Upper lobe of right lung (tissue), 1 donor: ENCODE measurements at places on chromosomes 13 and 19. TPM values are rescaled to one million over a fixed set of nuclear protein-coding genes. Genes with fewer than 3 reads are reported as not detected.

MARK4 gene
- 30.0 TPM for total RNA-seq

LENG1 gene
- 9.2 TPM for total RNA-seq

DNA sequence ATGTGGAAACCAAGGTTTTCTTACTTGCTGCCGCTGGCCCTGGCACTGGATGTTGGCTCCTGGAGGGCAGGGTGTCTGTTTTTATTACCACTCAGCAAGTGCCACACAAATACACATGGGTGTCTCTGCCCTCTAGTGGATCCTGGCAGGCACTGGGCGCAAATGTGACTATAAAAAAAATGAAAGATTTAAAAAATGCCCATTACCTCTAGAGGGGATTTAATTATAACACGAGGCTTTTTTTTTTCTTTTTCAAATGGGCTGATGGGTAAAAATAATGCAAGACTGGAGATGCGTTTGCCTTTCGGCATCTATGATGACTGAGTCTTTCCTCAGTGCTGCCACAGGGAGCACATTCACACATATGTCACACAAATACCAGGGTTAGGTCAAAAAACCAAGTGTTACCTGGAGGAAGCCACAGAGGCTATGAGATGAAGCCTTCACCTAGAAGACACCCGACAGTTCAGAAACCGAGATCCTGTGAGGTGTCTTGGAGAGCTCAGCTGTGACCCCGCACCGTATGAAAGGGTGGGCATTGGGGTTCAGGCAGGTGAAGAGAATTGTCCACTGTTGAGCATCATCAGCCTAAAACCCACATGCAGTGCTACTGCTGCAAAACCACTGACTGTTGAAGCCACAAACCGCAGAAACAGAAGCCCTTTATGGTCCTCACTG, 25.7 kb downstream of the CHAMP1 start:
- H3K27me3 ChIP-seq: no peaks in the 10 kb centered on the region
- H3K4me3 ChIP-seq: no peak overlapping the region
- no peaks in the 10 kb centered on the region for H3K36me3 ChIP-seq
- no peak overlapping the region for H3K27ac ChIP-seq
- no peak for DNase-seq

DNA sequence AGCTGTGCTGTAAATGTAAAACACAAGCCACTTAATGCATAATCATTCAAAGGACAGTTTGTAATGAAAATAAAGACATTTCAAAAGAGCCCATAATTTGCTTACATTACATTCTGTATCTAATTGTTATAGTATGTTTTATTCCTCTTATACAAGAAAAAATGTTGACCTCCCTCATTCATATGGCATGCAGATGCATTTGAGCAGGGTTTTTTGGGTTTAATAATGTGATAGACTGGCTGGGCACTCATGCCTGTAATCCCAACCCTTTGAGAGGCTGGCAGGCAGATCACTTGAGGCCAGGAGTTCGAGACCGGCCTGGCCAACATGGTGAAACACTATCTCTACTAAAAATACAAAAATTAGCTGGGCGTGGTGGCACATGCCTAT, 11.6 kb upstream of the ARL11 start:
- DNase-seq: no peak
- peaks cover 11% of the 10 kb centered on the region for H3K4me1 ChIP-seq
- no peak overlapping the region for H3K4me3 ChIP-seq
- H3K36me3 ChIP-seq: no peaks in the 10 kb centered on the region
- H3K27ac ChIP-seq: peak overlapping the region; percentile 20
- no peaks in the 10 kb centered on the region for H3K27me3 ChIP-seq

GRCh38 chr13:108917581-108917980, 288.2 kb downstream of the MYO16 start:
- no peaks in the 10 kb centered on the region for H3K36me3 ChIP-seq
- H3K27ac ChIP-seq: no peak overlapping the region
- no peak for DNase-seq
- H3K27me3 ChIP-seq: no peaks in the 10 kb centered on the region

DNA sequence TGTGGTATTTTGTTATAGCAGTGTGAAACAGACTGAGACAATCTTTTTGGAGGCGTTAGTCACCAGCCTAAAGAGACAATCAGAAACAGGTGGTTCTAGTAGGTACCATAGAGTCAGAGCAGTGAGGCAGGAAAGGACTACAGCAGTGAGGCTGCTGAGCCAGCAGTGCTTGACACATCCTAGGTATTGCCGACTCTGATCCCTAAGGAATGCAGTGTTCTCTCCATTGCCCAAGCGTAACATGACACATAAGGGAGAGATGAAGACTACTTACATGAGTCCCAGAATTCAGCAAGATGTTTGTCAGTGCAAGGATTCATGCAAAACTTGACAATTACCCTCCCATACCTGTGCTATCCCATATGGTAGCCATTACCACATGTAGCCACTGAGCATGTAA, 62.4 kb upstream of the XPO4 start:
- no peaks in the 10 kb centered on the region for H3K27me3 ChIP-seq
- H3K4me1 ChIP-seq: no peaks in the 10 kb centered on the region

DNA sequence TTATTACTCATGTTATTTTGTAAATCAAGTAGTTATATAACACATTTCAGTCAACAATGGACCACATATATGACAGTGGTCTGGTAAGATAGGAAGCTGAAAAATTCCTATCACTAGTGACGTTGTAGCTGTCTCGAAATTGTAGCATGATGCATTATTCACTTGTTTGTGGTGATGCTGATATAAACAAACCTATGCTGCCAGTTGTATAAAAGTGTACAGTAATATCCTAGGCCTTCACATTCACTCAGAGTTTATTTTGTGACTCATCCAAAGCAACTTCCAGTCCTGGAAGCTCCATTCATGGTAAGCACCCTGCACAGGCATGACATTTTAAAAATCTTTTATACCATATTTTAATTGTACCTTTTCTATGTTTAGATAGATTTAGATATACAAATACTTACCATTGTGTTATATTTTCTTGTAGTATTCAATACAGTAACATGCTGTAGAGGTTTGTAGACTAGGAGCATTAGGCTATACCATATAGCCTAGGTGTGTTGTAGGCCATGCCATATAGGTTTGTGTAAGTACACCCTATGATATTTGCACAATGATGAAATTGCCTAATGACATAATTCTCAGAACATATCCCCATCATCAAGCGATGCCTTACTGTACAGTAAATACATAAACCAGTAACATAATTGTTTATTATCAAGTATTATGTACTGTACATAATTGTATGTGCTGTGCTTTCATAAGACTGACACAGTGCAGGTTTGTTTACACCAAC, 49.3 kb downstream of the IFT88 start:
- no peak overlapping the region for H3K4me3 ChIP-seq
- no peak overlapping the region for H3K27ac ChIP-seq
- H3K27me3 ChIP-seq: no peaks in the 10 kb centered on the region
- no peak for DNase-seq
- H3K36me3 ChIP-seq: no peaks in the 10 kb centered on the region

- H3K4me1 ChIP-seq: no peaks in the 10 kb centered on the region
- DNase-seq: no peak
These were observed 47.6 kb downstream of the SACS start for GRCh38 chr13:23385931-23386330.

DNA sequence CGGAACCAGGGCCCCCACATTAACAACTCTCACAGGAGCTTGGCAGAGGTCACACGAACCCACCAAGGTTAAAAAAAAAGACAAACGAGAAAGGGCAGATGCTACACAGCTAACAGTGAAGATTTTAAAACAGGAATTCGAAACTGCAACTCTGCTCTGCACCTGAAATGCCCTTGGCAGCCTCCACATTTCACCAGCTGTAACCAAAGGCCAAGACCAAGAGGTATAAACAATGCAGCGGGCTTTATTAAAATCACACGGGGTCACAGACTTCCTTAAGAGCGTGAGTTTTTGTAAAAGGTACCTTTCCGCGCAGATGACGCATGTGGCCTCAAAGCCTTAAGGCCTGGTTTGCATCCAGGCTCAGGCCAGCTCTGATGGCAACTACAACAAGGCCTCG, 88.2 kb downstream of the STK24 start:
- H3K27ac ChIP-seq: no peak overlapping the region
- H3K27me3 ChIP-seq: no peaks in the 10 kb centered on the region
- H3K36me3 ChIP-seq: no peaks in the 10 kb centered on the region
- H3K4me1 ChIP-seq: peaks cover 46% of the 10 kb centered on the region
- DNase-seq: no peak

- no peaks in the 10 kb centered on the region for H3K27me3 ChIP-seq
- no peaks in the 10 kb centered on the region for H3K4me1 ChIP-seq
- H3K27ac ChIP-seq: no peak overlapping the region
- DNase-seq: no peak
These were observed 492.7 kb downstream of the GPC5 start for GRCh38 chr13:91891141-91891540.

GRCh38 chr19:51727349-51727880, 3.6 kb upstream of the HAS1 start:
- H3K4me3 ChIP-seq: no peak overlapping the region
- peaks cover 36% of the 10 kb centered on the region for H3K27me3 ChIP-seq
- H3K4me1 ChIP-seq: no peaks in the 10 kb centered on the region
- no peak for DNase-seq
